ENCODE measurements at places on chromosomes 7 and 10. TPM values are rescaled to one million over a fixed set of nuclear protein-coding genes. Genes with fewer than 3 reads are reported as not detected.

Gene NKX2-3
- total RNA-seq = not detected

Gene LRIT1
- total RNA-seq = not detected

DNA sequence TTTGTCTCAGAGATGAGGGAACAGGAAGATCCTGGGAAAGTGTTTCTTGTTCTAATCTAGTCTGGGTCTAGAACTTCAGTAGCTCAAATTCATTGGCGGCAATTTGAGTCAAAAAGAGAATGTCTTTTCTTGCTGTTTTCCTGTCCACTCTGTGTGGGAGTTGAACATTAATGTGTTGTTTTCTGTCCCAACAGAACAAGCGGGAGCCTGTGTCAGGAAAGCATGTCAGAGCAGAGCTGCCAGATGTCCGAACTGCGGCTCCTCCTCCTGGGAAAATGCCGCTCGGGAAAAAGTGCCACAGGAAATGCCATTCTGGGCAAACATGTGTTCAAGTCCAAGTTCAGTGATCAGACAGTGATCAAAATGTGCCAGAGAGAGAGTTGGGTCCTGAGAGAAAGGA lies 16.0 kb downstream of the GIMAP8 start:
- no peak for DNase-seq

GRCh38 chr10:93913706-93914105 lies 19.9 kb downstream of the SLC35G1 start:
- DNase-seq = peak; percentile 10

DNA sequence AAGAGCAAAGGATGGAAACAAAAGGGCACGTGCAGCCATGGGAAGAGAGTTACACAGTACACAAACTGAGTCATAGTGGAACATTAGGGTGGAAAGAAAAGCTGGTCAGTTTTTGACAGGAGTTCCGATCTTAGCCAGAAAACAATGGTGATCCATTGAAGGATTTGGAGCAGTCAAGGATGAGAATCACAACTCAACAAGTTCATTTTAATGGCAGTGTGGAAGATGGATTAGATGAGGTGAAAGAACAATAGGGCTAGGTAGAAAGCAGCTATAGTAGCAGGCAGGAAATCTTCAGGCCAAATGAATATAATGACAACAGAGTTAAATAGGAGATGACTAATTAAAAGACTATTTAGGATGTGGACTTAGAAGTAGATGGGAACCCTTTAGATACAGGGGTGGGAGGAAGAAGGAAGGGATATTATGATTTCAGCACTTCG lies 136.3 kb downstream of the DOCK4 start:
- peak; percentile 72 for DNase-seq

GRCh38 chr7:148155000-148155399 lies 435.6 kb upstream of the C7orf33 start:
- no peak for DNase-seq

- DNase-seq = no peak
Observed at GRCh38 chr7:44390701-44391100, 65.3 kb upstream of the CAMK2B start.

- no peak for DNase-seq
Observed at GRCh38 chr7:139054101-139054500, 18.3 kb upstream of the ZC3HAV1L start.

- DNase-seq = no peak
Observed at GRCh38 chr10:126904818-126905701, at the start of gene DOCK1. DOCK1 (plus strand) TSS chr10:126905428; CDS start chr10:126905518, 90 bp downstream.

GRCh38 chr7:143892527-143893300 lies 9.3 kb downstream of the TCAF1 start:
- peak; percentile 42 for DNase-seq

GRCh38 chr7:133265821-133266220 lies 12.9 kb downstream of the EXOC4 start:
- peak; percentile 6 for DNase-seq

DNA sequence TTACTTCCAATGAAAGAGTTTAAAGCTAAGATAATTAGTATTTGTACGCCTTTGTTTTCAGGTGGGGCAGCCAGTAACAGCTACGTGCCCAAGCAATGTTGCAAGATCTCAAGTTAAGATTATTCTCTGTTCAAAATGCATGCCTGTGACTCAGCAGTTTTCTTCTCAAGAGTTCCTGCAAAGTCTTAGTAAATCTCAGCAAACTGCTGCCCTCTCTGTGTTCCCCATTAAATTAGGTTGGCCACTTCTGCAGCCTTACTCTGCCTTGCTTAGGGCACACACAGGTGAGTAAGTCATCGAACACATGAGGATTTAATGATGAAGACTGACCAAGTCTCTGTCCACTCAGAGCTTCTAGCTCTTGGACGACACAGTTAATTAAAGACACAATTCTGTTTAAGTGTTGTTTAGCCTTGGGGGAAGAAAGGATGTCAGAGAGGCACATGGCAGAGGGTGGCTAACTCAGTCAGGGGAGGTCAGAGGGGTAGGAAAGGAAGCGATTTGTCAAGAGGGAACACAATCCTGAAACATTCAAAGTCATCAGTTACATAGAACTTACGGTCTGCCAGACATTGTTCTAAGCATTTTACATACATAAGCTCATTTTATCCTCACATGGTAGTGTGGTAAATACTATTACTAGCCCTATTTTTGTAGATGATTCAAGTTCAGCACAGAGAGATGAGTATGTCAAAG lies 20.2 kb upstream of the SLC35G1 start:
- DNase-seq = peak; percentile 82

GRCh38 chr10:106957823-106958588 lies 206.5 kb downstream of the SORCS1 start:
- DNase-seq = peak; percentile 62

DNA sequence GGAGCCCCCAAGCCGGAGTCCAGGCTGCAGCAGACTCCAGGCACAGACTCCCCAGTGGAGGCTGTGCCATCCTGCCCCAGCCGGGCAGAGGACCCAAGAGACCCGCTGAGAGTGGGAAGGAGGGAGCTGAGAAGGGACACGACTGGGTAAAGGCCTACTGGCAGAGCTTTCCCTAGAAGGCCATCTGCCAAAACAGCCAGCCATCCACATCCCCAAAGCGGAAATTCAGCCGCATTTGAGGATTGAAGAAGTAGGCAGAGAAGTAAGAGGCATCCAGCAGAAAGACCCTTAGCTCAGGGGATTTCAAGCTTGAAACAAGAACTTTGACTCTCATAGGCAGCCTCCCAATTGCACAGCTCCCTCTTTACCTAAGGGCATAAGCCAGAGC lies 857 bp downstream of the CPXM2 start:
- no peak for DNase-seq

- DNase-seq = no peak
Observed at GRCh38 chr10:24650669-24651391, 72.9 kb downstream of the ARHGAP21 start.

All from renal cortical epithelial cell (primary cell).